HuH-7 (cell line): ENCODE measurements at places on chromosomes 16 and 17.

DNA sequence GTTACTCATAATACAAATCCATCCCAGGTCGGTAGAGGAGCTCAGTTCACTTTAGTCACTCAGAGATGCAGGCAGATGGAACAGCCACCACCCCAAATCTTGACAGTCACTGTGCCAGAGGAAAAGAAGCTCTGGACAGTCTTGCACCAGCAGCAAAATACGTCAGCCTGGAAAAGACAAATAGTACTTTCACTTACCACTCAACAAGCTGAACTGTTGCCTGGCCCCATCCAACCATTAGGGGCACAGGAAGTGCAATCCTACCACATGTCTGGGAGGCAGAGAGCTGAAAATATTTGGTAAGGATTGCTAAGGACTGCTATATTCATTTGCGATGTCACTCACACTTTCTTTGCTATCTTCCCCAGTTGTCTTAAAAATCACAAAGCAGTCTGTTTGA is 239.1 kb upstream of the TOX3 start:
- DNase-seq = no peak

- DNase-seq = peak; percentile 36
Observed at GRCh38 chr17:42975265-42975664, 4.6 kb downstream of the PTGES3L start.

GRCh38 chr17:44220213-44221083 is 973 bp upstream of the UBTF start:
- DNase-seq = peak; percentile 42

DNA sequence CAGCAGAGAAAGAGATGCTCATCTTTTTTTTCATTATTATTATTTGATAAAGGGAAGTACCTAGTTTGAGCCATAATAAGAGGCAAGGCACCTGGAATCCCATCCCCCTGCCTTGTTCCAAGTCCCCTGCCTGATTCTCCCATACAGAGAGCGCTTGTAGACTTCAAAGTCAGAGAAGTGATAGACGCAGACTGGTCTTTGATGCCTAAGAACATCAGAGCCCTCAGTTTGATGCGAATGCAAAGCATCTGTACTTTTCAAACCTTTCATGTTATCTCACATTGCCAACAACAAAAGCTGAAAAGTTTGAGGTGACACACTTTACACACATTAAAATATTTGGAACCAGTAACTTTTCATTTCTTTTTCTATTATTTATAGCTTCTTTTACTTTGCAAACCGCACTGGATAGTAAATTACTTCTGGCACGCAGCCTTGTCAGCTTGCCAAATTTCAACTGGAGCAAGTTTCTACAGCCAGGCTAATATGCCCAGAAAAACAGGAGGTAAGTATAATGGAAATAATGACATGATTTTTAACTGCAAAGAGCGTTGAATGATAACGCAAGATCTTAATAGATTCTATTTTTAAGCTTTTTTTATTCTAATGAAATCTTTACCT is 5.9 kb upstream of the UTP6 start:
- DNase-seq = no peak

GRCh38 chr17:45852535-45853297 is 8.0 kb downstream of the SPPL2C start:
- peak; percentile 75 for DNase-seq

- no peak for DNase-seq
Observed at GRCh38 chr16:77594057-77594456, 128.3 kb upstream of the NUDT7 start.

- peak; percentile 90 for DNase-seq
Observed at GRCh38 chr16:1991948-1992703, 2.4 kb downstream of the SYNGR3 start.

GRCh38 chr17:76691379-76692191 is 19.2 kb downstream of the MXRA7 start:
- DNase-seq = no peak

GRCh38 chr17:32882734-32883133 is 5.8 kb upstream of the MYO1D start:
- DNase-seq = no peak

- DNase-seq = peak; percentile 71
Observed at GRCh38 chr17:979539-980405, at the start of gene NXN. Gene NXN (minus strand): TSS chr17:979776.

DNA sequence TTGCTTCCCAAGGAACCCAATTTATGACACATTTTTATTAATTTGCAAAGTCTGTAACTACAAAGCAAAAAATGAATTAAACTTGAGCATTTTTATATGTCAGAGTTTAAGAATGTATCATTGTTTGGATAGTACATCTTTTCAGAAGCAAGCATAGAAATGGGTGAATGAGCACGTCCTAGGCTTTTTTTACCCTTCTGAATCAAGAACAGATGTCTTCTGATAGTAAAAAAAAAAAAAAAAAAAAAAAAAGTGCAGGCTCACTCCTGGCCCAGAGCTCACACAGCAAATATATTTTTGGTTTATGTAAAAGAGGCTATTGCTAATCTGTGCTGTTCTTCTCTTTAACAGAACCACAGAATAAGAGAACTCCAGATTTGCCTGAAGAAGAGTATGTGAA is 6.3 kb downstream of the TERF2IP start:
- no peak for DNase-seq

DNA sequence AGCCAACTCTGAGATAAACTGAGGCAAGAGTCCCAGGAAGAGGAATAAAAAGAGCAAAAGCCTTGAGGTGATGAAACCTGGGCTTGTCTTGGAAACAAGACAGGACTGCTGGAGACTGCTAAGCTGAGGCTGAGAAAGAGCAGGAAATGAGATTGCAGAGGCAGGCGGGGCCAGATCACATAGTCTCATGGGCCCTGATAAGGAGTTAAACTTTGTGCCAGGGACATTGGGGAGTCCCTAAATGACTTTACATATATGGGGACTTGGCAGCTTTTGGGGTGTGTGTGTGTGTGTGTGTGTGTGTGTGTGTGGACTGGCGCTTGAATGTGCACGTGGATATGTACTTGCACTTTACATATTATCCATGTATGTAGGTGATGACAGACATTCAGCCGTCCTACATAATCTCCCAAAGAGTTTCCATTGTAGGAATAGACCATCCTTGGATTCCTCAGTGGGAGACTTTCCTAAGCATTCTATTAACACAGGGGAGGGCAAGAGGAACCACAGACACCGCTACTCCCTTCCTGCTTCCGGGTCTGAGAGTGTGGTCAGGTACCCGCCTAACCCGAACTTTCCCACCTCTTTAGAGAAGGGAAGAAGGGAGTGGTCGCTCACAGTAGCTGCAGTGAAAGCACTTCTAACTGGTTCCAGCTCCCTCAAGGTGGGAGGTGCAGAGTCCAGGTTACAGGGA is 123.1 kb downstream of the LYRM1 start:
- no peak for DNase-seq

- no peak for DNase-seq
Observed at GRCh38 chr17:83028851-83029250, 50.6 kb upstream of the METRNL start.

- no peak for DNase-seq
Observed at GRCh38 chr17:15469260-15469659, 1.8 kb upstream of the CDRT4 start.

DNA sequence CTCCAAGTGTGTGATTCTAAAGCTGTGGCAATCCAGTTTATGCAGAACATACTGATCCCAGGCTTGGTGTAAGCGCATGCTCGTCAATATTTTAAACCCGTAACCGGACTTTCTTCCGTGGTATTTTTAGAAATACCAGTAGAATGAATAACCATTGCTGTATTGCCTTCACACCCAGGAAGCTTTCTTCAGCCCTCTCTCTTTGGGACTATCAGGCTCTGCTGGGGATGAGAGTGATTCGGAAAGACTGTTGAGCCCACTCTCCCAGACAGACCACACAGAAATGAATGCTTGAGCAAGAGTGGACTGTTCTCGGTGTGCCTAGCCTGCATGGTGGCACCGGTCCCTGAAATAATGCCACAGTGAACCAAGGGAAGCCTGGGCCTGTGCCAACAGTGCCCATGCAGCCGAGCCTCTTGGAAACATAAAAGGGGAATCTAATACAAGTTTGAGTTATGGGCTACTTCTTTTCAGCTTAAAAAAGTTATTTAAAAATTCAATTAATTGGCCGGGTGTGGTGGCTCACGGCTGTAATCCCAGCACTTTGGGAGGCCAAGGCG is 89.9 kb upstream of the ELAC2 start:
- DNase-seq = no peak

- DNase-seq = no peak
Observed at GRCh38 chr17:81190591-81190990, 24.6 kb upstream of the AATK start.

DNA sequence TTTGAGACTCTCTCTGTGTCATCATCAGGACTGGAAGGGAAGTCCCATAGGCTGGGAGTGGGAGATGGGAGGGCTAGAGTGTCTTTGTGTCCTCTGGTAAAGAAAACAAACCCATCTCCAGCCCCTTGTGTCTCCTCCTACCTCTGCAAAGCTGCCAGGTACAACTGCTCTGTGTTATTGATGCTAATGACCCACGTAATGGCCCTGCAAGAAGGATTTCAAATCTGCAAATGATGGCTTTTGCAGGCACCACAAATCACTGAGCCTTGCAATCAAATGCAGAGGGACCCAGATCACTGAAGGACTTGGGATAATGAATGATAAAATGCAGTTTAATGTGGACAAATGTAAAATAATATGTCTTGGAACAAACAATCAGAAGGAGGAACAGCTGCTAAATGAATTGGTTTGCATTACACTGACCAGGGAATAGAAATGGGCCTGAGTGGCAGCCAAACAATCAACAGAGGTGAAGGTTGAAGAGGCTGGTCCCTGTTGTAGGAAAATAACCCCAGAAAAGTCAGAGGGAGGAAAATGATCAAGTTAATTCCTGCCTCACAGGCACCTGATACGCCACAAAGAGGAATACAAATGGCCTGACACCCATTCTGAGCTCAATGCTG is 425.1 kb downstream of the UTP18 start:
- no peak for DNase-seq

GRCh38 chr17:32568705-32569104 is 81.9 kb downstream of the CDK5R1 start:
- no peak for DNase-seq

DNA sequence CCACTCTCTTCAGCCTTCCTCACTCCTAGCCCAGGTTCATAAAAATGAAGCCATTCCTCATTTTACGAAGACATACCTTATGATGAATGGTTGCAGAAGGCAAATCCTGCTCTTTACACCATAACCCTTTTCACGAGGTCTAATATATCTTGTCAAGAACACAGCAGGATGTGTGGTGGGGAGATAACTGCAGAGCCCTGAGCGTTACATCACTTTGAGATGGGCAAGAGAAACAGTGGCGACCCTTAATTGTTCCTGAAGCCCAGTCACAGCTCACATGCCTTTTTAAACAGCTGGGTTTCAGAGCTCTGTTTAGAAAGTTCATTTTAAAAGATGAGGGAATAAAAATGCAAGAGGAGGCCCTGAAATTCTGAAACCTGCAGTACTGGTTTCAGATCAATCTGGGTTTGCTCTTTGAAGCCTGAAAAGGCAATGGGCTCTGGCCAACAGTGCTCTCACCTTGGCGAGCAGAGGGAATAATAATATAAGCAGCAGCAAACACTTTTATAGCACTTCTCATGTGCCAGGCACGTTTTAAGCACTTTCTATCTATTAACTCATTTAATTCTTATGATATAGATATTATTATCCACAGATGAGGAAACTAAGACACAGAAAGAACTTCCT is 2.9 kb downstream of the FAM117A start:
- DNase-seq = no peak

DNA sequence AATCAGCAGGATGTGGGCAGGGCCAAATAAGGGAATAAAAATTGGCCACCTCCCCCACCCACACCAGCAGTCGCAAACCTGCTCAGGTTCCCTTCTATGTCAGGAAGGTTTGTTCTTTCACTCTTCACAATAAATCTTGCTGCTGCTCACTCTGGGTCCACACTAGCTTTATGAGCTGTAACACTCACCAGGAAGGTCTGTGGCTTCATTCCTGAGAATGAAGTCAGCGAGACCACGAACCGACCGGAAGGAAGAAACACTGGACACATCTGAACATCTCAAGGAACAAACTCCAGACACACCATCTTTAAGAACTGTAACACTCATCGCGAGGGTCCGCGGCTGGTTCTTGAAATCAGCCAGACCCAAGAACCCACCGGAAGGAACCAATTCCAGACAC is 115.5 kb upstream of the TBX2 start:
- DNase-seq = no peak

GRCh38 chr17:62999736-63000135 is 33.7 kb downstream of the TANC2 start:
- DNase-seq = no peak
